IPS DF 19.7 (cell line): ENCODE measurements at places on chromosomes 3 and 15.

GRCh38 chr15:83837945-83838571, 184.1 kb downstream of the ADAMTSL3 start:
- no peak for DNase-seq

DNA sequence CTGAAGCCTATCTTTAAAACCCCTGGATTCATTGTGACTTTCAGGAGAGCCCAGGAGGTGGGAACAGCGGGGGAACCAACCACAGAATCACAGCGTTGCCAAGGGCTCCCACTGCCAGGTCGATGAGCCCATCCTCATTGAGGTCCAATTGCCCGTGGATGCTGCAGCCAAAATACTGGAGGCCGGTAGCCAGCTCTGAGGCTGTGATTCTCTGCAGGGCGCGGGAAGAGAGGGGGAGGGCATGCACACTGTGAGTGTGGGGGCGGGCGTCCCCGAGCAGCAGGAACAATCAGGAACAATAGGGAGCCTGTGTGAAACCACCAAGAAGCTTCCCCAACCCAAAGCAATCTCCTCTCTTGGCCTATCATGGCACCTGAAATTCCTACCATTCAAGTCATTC, 53.4 kb downstream of the FEM1B start:
- no peak for DNase-seq

DNA sequence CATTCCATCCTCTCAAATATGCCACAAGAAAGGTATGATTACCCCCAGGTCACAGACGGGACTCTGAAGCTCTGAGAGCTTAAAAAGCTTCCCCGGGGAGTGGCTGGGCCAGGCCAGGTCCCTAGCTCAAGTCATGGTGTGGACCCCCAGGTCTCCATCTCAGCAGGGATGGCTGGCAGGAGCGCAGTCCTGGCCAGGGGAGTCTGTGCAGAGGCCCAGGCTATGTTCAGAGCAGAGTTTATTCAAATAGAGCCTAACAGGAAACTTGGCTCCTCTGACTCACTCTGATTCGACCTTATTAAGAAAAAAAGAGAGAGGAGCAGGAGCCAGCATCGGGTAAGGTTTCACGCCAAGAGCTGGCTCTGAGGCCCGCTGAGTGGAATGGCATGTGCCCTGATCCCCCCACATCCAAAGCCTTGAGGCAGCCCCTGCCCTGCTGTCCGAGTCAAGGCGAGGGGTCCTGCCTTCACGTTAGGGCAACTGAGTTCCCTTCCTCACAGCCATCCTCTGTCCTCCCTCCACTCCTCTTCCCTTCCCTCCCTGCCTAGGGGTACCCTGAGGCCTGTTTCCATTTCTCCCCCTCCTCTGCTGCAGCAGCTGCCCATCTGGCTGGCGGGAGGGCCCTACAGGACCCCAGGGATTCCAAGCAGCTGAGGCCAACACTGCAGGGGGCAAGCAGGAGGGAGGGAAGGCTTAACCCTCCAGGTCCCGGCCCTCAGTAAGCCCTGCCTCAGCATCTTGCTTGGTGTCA, 1.9 kb upstream of the LOXL1 start:
- no peak for DNase-seq

DNA sequence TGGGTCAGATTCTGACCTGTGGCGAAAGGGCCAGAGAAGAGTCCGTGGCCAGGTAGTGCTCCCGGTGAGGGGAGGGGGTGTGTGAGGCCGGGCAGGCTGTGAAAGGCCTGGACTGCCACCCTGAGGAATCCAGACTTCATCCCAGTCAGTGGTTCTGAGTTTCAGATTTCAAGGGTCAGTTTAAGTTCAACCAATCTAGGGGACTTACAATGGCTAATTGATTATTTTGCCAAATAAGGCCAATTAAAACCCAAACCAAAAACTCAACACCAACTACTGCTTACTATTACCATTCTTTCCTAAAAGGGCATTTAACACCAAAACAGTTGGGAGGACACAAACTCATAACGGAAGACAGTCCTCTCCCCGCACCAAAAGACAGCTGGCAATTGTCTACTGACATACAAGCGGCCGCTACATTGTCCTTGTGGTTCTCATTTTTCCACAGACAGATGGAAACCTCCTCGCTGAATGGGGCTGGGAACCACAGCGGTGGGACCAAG, 30.5 kb downstream of the TMEM44 start:
- no peak for DNase-seq

DNA sequence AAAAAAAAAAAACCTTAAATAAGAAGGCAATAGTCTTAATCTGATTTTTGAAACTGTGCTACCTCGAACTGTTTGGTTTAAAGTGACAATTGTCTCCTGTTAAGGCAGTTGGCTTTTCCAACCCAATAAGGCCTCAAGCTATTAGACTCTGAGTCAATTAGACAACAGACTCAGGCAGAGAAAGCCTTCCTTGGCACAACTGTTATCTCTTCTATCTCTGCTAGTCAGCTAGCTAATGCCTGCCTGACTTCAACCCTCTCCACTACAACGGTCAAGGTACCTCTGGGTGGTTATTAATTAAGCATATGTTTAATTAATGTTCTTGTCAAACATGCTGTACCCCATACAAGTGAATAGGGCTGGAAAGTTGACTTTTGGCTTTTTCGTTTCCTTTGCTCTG, 110.2 kb upstream of the NLGN1 start:
- no peak for DNase-seq

- no peak for DNase-seq
These were observed 406.1 kb downstream of the TBC1D5 start for GRCh38 chr3:17336291-17336690.

- no peak for DNase-seq
These were observed 31.8 kb downstream of the UPK1B start for GRCh38 chr3:119205209-119205608.

DNA sequence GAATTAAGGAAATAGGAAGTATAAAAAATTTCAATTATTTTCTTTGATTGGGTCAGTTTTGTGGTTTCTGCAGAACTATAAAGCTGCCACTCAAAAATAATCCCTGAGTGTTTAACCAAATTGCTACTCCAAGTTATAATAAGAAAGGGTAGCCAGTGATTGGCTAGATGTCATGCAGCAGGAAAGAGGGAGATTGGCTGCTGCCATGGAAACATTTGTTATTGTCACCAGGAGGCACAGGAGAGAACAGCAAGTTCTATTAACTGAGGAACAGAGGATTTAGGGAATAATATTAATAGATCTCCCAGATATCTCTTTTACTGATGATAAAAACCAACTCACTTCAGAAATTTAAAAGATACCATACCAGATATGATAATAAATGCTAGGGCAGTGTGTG, 42.6 kb downstream of the CLDN1 start:
- DNase-seq = peak; percentile 9

DNA sequence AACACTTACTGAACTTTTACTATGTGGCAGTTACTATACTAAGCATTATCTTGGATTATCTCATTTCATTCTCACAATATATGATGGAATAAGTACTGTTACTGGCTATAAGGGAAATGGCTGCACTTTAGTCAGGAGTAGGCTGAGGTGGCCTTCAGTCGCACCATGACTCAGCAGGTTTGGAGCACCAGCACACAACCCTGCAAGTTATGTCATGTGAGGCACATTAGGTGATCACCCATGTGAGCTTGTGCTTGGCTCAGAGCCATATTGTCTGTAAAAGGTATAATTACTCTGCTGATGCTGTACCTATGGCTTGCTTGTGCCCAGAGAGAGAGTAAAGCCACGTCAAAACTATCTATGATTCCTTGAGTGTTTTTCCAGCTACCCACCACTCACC, 54.1 kb upstream of the TIPARP start:
- DNase-seq = no peak

GRCh38 chr3:72999951-73000350, 3.3 kb downstream of the PPP4R2 start:
- DNase-seq = no peak

GRCh38 chr3:63251499-63251898, 26.6 kb upstream of the SYNPR start:
- no peak for DNase-seq
